ENCODE measurements at places on chromosomes 7 and 10. TPM values are rescaled to one million over a fixed set of nuclear protein-coding genes. Genes with fewer than 3 reads are reported as not detected.

DNA sequence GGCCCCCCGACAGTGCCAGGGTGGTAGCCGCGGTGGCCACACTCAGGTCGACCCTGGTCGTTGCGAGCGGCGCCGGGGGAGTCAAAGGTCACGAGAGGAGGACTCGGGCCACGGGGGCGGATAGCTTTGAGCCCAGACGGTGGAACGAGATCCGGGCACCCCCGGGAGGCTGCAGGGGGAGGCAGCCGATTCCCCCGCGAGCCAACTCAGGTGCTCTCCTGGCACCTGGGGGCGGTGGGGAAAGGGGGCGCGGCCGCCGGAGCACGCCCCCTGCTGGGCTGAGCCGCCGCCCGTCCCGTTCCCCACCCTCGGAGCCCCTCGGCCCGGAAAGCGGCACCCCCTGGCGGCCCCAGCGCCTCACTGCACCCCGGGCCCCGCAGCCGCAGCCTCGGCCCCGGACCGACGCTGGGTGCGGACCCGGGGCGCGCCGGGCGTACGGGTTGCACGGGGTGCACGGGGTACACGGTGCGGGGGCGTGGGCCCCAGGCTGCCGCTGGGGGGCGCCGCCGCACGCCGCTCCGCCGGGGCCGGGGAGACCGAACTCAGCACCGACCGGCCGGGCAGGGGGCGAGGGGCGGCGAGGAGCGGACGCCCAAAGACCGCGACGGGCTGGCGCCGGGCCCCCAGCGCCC is 521 bp upstream of the NYAP1 start:
- peaks cover 14% of the 10 kb centered on the region for H3K4me1 ChIP-seq
- no peaks in the 10 kb centered on the region for H3K27me3 ChIP-seq
- no peaks in the 10 kb centered on the region for H3K36me3 ChIP-seq
- H3K4me3 ChIP-seq = peak overlapping the region; percentile 84
- H3K27ac ChIP-seq = no peak overlapping the region

- no peak overlapping the region for H3K27ac ChIP-seq
- no peak for DNase-seq
- H3K27me3 ChIP-seq = no peaks in the 10 kb centered on the region
- no peaks in the 10 kb centered on the region for H3K4me1 ChIP-seq
These were observed 203.4 kb downstream of the PHF14 start for GRCh38 chr7:11176985-11177555.

DNA sequence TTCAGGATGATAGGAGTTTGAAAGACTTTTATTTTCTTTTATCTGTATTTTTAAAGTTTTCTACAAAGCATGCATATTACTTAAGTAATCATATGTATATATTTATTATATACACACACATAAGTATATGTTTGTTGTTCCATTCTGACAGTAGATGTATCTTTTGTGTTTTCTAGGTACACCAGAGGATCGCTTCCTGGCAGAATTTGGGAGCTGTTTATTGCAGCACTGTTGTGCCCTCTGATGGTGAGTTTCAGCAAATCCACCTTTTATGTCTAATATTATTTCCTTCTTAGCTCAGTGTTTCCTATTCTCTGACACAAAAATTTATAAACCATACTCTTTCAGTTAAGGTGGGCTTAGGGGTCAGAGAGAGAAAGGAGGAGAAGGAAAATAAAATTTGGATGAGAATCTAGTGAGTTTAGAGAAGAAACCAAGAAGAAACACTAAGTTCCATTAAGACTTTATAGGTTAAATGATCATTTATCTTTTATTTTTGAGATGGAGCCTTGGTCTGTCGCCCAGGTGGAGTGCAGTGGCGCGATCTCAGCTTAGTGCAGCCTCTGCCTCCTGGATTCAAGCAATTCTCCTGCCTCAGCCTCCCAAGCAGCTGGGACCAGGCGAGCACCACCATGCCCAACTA is 59.2 kb upstream of the OIT3 start:
- H3K27ac ChIP-seq = no peak overlapping the region
- no peak overlapping the region for H3K4me3 ChIP-seq
- no peaks in the 10 kb centered on the region for H3K27me3 ChIP-seq
- peak; percentile 56 for DNase-seq
- H3K4me1 ChIP-seq = no peaks in the 10 kb centered on the region

DNA sequence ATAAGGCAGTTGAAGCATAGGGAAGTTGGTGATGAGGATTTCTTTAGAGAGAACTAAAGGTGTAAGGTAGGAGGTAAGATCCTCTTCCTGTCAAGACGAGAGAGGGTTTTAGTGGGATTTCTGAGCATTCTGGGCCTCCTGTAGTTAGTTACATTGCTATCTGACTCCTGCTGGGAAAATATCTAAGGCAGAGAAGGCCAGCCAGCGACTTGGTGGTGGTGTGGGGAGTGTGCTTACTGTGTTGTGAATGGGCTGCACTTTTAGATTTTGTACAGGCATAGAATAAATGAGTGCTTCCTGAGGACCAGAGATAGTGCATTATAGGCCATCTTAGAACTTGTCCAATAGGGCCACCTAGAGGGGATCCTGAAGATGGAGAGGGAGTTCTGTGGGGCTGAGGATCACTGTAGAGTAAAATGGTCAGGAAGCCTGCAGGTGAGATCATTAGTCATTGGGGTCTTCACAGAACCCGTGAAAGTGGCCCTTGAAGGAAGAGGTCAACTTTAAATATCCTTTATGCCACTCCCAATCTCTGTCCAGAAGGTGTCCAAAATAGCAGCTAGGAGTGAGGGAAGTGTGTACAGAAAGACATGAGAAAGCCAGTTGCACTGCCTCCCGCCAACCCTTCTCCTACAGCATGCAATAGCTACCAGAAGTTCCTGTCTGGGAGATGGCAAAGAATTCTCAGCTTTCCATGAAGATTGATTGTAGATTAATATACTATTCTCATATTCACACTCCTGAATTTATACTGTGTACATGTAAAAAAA is 266.6 kb downstream of the POLR1F start:
- no peaks in the 10 kb centered on the region for H3K27me3 ChIP-seq
- H3K27ac ChIP-seq = no peak overlapping the region
- DNase-seq = no peak
- H3K4me1 ChIP-seq = no peaks in the 10 kb centered on the region

Gene CTAGE4
- not detected for total RNA-seq

Data from activated CD8-positive, alpha-beta T cell treated with anti-CD3 and anti-CD28 coated beads, Interleukin-2, amount 10 ng/mL, durations not matched to agents 7 days and 5 days (primary cell).